NCI-H1105 treated with DMSO at 0.1 percent for 48 hours (cell line): ENCODE measurements at places on chromosomes 5 and 9.

DNA sequence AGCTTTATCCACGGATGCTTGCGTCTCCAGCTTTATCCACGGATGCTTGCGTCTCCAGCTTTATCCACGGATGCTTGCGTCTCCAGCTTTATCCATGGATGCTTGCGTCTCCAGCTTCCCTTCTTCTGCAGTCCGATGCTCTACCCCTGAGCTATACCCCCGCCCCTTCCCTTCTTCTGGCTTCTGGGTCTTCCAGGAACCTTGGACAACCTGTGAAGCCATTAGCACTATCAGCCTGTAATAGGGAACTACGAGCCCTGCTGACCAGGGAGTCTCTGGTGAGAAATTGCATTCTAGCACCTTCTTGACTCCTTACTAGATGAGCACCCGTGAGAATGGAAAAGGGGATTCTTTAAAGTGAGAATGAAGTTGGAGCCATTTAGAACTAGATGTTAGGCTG is 39.1 kb upstream of the SH3PXD2B start:
- no peak for DNase-seq

DNA sequence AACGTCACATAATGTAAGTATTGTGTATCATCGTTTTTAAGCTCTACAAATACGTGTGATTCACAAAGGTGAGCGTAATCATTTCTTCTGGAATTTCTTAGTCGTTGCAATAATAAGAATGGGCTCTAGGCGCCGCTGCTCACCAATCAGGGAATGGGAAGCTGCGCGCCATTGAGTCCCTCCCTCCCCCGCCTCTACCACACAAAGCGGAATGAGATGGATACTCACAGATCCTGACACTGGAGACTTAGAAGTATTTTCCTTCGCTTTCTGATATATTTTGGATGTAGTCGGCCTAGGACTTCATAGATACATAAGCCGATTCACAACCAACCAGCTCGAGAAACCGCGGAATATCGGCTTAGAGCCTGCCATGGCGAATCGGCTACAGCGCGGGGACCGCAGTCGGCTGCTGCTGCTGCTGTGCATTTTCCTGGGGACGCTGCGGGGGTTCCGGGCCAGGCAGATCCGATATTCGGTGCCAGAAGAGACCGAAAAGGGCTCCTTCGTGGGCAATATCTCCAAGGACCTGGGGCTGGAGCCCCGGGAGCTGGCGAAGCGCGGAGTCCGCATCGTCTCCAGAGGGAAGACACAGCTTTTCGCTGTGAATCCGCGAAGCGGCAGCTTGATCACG is at the start of gene PCDHGA11:
TSS of gene PCDHGA11 (plus strand) at position 197 of the 634 bp plus-strand sequence. CDS start at position 374, 177 bp downstream.
- DNase-seq = no peak

- no peak for DNase-seq
Observed at GRCh38 chr5:82911910-82912309, 165.3 kb downstream of the TMEM167A start.

GRCh38 chr9:926976-927375 is 49.5 kb upstream of the DMRT3 start:
- DNase-seq = no peak

DNA sequence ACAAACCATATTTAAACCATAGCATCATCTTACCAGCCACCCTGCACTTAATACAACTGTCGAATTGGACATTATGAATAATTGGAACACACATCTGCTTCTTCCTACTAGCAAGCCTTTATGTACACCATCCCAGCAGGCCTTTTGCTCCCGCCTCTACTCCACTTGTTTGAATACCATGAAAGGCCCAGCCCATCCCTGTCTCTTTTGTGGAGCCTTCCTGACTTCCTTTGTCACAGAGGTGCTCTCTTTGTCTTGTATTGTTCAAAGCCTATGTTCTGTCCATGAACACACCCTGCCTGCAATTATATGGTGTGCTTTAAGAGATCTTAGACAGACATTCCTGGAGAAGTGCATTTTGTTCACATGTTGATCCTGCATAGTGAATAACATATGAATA is 465.7 kb downstream of the DIRAS2 start:
- peak; percentile 83 for DNase-seq

DNA sequence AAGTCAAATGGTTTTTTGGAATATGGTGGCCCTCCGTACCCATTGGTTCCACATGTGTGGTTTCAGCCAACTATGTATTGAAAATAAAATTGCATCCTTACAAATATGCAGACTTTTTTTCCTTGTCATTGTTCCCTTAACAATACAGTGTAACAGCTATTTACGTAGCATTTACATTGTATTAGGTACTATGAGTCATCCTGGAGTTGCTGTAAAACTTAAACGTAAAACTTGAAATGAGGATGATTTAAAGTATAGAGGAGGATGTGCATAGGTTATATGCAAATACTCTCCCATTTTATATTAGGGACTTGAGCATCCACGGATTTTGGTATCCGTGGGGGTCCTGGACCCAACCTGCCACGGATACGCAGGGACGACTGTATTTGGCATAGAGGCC is 16.3 kb downstream of the SDHA start:
- no peak for DNase-seq
